ENCODE measurements at places on chromosomes 6 and 20.

- no peak for DNase-seq
These were observed 68.9 kb downstream of the MAN1A1 start for GRCh38 chr6:119280668-119281067.

DNA sequence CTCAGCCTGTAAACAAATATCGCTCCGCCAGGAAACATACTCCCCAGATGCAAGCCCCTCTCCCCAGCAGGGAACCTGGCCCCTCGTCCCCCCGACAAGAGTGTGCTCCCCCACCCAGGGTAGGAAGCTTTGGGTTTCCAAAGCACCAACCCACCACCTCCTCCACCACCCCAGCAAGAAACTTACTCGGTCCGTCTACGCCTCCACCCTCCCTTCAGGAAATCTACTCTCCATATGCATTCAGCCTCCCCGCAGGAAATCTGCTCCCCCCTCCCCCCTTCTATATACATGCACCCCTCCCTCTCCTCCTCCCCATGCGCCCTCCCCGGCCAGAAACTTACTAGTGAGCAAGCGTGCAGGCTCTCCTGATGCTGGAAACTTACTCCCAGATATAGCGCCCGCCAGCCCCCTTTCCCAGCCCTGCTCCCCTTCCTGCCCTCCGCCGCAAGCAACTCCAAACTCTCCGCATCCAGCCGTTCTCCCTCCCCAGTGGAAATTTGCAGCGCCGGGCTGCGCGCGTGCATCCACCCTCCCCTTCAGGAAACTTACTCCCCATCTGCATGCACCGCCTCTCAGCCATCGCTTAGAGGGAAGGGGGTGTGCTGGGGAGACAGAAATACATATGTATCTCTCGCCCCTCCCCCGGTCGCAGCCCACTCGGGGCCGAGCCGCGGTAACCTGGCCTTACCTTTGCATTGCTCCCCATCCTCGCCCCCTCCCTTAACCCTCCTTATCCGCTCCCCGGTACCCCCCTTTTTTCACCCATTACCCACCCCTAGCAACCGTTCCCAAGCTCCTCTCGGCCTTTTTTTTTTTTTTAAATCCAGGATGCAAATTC, at the start of gene TRERF1:
TSS of gene TRERF1 (minus strand) at position 594 of the 838 bp plus-strand sequence. CDS start 182,336 bp downstream, outside the sequence.
- no peak for DNase-seq

DNA sequence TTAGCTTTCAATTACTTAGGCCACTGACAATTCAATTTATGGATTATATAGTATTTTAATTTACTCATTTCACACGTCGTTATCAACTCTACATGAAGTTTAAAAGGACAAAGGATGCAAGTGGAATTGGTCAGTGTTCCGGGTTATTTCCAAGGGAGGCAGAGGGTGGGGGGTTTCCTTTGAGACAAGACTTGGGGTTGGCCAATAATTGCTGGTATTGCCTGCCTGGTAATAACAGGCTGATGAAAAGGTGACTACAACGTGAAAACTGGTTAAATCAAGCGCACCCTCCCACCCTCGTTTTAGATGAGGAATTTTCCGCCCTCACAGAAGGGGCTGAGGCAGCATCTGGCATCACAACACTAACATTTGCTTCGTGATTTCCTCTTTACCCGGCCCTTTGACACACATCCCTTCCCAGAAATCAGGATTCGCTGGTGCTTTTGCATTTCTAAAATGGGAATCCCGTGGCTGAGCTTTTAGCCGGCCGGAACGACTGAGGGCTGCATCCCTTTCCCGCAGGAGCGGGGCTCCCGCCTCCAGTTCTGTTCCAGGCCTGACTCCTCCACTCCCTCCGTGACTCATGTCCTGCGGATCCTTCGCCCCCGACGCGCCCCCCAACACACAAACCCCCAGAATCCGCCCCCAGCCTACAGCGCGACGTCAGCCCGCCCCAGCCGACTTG, 999 bp upstream of the PIM1 start:
- no peak for DNase-seq

DNA sequence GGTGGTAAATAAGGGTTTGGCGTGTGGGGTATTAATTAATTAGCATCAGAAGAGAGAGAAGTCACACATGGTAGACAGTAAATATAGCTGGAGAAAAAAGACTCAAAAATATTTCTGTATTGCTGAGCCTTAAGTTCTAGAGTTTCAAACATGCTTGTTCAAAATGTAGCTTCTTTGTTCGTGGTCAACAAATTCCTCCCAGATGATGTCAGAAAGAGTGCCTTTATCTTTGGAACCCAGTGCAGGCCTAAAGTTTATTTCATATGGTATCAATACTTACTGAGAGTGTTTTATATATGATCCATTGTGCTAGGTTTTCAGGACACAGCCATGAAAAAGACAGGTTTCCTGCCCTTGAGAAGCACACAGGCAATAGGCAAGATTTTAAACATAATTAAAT, 18.3 kb downstream of the MARCKS start:
- DNase-seq = no peak

- DNase-seq = no peak
These were observed 32.4 kb upstream of the TXLNB start for GRCh38 chr6:139324301-139324555.

- no peak for DNase-seq
These were observed 35.8 kb upstream of the PHACTR3 start for GRCh38 chr20:59568509-59569024.

GRCh38 chr6:158519300-158519699, 40.6 kb upstream of the TMEM181 start:
- DNase-seq = no peak

DNA sequence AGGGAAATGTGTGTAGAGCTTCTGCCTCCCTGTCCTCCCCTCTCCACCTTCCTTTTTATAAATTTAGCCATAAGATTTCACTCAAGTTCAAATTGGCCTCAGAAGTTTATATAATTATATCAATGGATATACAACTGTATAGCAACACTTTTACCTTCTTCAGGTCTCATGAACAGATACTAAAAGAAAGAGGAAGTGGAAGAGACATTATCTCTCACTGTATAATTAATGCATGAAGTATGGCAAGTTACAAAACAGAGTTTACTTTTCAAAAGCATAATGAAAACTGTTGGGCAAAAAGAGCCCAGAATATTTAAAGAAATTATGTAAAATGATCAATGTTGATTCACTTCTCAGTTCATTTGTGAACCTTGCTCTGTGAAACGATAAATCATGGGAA, 99.7 kb downstream of the PDE7B start:
- no peak for DNase-seq

- DNase-seq = no peak
These were observed 157.9 kb downstream of the BTBD9 start for GRCh38 chr6:38481851-38482250.

DNA sequence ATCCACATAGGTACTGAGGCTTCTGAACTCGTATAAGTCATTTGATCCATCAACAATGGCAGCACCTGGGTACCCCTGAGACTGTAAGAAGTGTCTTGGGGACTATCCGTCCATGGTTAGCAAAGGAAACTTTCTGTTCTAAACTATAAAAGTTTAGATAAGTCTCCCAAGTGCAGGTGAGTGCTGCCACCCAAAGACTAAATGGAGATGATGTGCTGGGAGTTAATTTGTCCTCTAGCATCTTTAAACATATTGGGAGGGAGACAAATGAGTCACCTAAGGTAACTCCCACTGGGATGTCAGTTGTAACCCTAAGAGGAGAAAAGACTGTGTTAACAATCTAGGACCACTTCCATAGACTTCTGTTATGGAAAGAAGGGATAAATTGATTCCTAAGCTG, 6.2 kb downstream of the BEND6 start:
- DNase-seq = no peak

DNA sequence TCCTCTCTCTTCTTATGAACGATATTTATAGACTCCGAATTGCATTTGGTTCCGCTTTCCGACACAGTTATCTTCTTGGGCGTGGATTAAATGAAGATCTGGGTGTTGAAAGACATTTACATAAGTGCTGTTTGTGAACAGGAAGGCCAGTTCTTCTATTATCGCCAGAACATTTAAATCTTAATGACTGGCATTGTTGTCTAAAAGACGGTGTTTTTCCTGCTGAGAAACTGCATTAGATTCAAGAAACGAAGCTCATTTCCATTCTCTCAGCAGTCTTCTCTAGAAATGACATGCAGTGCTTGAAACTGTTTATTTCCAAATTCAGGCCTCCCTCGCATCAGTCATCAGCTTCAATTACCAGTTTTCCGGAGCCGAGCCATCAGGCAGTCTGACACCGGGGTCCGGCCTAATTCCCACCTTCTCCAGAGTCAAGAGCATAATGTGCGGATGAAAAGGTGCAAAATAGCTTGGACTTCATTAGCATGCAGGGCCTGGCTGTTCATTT, 16.0 kb downstream of the LINC00237 start:
- DNase-seq = no peak

DNA sequence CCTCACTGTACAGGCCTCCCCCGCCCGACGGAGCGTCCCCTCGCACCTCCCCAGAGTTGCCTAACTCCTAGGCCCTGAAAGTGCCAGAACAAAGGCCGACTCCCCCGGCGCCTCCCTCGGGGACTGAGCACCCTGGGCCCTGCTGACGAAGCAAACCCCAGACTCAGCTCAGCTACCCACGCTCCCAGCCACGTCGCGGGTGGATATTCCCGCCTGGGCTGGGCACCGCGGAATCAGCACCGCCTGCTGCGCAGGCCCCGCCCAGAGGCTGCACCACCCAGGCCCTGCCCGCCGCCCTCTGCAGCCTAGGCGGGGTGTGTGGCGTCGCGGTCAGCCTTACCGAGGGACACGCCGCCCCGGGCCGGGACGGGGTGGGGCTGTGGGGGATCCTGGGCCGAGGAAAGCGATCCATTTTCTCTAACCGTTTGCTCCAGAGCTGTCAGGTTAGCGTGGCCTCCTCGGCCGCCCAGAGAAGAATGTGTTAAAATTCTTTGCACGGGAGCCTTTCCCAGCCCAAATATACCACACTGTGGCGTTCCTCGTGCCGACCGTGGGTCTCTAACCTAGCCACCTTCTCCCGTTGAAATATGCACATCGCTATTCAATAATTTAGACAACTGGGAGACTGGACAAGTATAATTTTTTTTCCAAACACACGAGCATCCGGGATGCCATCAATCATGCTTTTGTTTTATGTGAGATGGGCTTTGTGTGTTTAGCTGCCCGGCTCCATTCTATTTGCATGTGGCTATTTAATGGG, 31.4 kb downstream of the TFAP2A start:
- DNase-seq = no peak

DNA sequence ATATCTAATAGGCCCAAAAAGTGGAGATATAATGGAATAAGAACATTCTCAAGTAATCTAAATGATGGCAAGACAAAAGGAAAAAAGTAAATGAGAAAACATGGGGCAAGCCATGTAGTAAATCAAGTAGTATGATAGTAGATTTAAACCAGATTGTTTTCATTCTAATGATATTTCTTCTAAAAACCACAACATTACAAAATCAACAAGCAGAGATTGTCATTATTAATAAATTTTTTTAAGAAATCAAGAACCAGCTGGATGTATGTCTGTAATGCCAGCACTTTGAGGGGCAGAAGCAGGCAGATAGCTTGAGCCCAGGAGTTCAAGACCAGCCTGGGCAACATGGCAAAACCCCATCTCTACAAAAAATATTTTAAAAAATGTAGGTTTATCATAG, 155.0 kb downstream of the RNGTT start:
- DNase-seq = no peak

- no peak for DNase-seq
These were observed 31.0 kb upstream of the GSTA5 start for GRCh38 chr6:52871621-52872020.

GRCh38 chr6:109693111-109693510, 2.0 kb downstream of the FIG4 start:
- DNase-seq = no peak

DNA sequence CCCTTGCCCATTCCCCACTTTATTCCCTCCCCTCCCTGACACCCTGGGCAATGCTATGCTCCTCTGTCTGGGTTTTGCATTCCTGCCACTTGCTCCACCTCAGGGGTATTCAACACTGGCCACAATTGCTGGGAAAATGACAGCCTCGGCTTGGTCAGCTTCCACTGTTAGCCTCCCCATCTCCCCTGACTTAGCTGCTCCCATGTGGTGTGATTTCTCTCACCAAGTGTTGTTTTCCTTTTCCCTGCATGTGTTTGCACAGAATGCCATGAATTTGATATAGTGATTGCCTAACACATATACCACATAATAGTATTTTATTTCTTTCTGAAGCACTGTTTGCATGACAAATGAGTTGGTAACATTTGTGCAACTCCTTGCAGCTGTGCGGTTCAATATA, 1.4 kb upstream of the LEMD2 start:
- DNase-seq = no peak

- no peak for DNase-seq
These were observed 24.1 kb downstream of the HLA-B start for GRCh38 chr6:31332637-31333602.
